ENCODE measurements at places on chromosomes 3 and 15. TPM values are rescaled to one million over a fixed set of nuclear protein-coding genes. Genes with fewer than 3 reads are reported as not detected.

The KNSTRN gene
- total RNA-seq = 14.0 TPM

The GRK7 gene
- total RNA-seq = not detected

The LRRK1 gene
- 55.5 TPM for total RNA-seq

The GOLGA8R gene
- total RNA-seq = 4.8 TPM

The KLHL40 gene
- total RNA-seq = not detected

The UBAP1L gene
- total RNA-seq = 19.9 TPM

The TRPM1 gene
- total RNA-seq = not detected

The ADAMTSL3 gene
- not detected for total RNA-seq

The CYP1A2 gene
- not detected for total RNA-seq

The IL5RA gene
- 0.75 TPM for total RNA-seq

The GOLGA8Q gene
- total RNA-seq = 2.3 TPM

The NT5DC2 gene
- 8.1 TPM for total RNA-seq

DNA sequence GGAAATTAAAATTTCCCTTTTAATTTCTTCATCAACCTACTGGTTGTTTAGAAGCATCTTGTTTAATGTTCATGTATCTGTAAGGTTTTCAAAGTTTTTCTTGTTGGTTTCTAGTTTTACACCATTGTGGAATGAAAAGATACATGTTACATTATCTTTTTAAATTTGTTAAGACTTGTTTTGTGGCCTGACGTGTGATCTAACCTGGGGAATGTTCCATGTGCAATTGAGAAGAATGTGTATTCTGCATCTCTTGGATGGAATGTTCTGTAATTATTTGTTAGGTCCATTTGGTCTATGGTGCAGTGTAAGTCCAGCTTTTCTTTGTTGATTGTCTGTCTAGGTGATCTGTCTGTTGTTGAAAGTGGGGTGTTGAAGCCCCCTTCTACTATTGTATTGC is 45.7 kb downstream of the THSD4 start:
- DNase-seq = no peak

GRCh38 chr15:90161950-90162361 is 39.2 kb upstream of the SEMA4B start:
- peak; percentile 65 for DNase-seq

GRCh38 chr15:79167776-79168175 is 77.2 kb upstream of the RASGRF1 start:
- DNase-seq = no peak

- DNase-seq = no peak
These were observed 19.1 kb downstream of the ST6GAL1 start for GRCh38 chr3:186949281-186949982.

DNA sequence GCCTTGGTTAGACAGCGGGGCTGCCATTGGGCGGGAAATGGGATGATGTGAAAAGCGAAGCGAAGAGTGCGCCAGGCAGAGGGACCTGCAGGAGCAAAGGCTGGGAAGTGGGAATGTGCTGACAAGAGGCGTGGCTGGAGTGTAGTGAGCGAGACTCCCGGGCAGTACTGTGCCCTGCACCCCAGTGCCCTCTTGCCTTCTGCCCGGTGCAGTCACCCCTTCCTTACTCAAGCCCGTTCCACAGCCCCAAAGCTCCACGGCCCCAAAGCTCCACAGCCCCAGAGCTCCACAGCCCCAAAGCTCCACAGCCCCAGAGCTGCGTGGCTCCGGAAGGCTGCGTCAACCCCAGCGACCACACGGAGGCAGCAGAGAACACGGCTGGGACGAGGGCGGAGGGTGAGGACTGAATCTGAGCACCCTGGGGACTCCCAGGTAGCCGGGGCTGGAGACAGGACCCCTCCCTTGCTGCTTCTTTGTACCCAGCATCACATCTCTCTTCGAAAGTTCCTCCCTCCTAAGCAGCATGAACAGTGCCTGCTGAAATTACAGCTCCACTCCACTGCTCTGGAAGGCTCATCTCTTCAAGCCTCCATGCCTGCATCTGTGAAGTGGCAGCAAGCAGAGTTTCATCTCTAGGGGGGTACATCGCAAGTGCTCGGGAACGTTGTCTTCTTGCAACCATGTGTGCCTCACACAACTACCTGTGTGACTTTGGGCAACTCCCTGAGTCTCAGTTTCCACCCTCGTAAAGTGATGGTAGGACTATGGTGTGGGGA is 108.9 kb downstream of the FBLN2 start:
- peak; percentile 60 for DNase-seq

GRCh38 chr3:129004639-129005295 is 3.7 kb downstream of the EFCC1 start:
- no peak for DNase-seq

DNA sequence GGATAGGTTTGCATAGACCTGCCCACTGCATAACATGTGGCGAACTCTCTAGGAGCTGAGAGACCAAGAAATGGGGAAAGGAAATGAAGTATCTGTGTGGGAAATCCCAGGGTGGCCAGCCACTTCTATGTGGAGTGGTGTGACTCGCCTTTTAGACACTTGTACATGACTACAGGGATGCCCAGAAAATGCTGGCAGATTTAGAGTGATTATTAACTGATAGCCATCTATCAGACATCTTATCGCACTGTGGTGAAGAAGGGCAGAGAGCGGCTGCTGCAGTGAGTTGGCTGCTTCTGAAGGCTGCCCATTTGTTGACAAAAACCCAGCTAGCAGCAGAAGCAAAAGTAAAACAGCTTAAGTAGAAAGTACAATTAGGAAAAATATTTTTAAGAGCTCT is 18.1 kb upstream of the STAC start:
- no peak for DNase-seq

DNA sequence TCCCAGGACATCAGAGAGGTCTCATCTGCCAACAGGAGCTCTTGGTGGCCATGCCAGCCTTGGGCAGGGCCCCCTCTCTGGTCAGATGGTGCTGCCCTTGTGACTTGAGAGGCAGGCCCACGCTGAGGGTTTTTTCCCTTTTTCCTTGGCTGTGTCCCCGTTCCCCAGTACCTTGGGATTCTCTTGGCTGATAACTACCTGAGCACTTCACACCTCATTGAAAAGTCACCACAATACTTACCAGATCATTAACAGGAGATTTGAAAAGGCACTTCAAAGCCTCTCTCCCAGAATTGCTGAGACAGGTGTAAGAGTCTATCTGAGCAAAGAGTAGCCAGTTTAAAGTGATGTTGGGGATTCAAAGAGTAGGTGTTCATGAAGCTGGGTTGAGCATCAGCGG is 15.1 kb upstream of the TMEM158 start:
- no peak for DNase-seq

DNA sequence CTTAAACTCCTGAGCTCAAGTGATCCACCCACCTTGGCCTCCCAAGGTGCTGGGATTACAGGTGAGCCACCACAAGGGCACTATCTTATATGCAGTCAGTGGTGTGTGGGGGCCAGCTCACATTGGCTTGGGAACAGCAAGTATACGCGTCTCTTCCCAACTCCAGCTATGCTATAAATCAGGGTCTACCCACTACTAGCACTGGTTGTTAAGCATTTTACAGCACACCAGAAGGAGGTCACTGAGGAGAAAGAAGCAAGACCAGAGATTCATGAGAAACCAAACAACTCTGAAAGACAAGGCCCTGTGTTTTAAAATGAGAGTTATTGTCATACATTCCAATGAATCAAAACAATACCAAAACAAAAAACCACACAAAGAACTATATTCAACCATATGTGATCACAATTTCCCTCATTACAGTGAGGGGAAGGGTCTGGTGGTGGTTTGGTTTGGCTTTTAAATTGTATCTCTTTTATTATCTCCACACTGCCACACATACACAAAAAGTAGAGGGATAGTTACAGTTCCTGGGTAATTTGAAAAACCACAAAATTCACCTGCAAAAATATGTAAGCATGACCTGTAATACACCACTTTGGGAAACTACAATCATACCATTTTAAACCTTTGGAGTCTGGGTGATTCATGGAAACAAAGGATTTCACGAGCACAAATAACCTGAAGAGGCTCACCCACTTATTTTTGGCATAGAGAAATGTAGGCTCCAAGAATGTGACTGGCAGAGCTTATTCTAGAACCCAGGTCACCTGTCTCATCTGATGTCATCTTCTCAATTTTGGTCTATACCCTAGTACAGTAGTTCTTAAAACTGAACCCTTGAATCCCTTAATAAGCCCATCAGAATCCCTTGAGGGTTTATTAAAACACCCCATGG is 5.2 kb downstream of the MAGI1 start:
- DNase-seq = no peak

GRCh38 chr3:129526121-129526900 is 2.1 kb upstream of the RHO start:
- DNase-seq = peak; percentile 86

GRCh38 chr3:50655009-50655830 is 19.5 kb upstream of the DOCK3 start:
- no peak for DNase-seq

GRCh38 chr15:36371509-36371908 is 207.9 kb upstream of the CDIN1 start:
- DNase-seq = no peak

DNA sequence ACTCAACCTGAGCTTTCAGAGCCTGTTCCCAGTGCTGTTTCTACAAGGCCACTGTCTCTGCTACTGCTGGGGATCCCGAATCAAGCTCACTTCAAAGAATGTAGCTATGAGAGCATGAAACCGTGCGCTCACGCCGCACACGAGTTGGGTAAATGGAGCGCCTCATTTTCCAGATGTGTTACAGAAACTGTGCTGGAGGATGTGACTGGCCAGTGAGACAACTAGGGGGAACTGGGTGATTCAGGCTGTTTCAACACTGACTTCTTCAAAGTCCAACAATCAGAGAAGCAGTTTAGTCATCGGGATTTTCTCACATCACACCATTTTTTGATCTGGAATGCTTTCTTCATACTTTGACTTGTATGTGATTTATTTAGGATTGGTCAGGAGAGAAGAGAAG is 3.5 kb downstream of the ZNF710 start:
- DNase-seq = no peak

GRCh38 chr3:160564258-160564911 is 986 bp downstream of the KPNA4 start:
- DNase-seq = no peak

GRCh38 chr3:71444028-71444860 is 139.3 kb downstream of the FOXP1 start:
- DNase-seq = peak; percentile 92

- DNase-seq = no peak
These were observed 267.9 kb upstream of the CTDSPL start for GRCh38 chr3:37593796-37594195.

DNA sequence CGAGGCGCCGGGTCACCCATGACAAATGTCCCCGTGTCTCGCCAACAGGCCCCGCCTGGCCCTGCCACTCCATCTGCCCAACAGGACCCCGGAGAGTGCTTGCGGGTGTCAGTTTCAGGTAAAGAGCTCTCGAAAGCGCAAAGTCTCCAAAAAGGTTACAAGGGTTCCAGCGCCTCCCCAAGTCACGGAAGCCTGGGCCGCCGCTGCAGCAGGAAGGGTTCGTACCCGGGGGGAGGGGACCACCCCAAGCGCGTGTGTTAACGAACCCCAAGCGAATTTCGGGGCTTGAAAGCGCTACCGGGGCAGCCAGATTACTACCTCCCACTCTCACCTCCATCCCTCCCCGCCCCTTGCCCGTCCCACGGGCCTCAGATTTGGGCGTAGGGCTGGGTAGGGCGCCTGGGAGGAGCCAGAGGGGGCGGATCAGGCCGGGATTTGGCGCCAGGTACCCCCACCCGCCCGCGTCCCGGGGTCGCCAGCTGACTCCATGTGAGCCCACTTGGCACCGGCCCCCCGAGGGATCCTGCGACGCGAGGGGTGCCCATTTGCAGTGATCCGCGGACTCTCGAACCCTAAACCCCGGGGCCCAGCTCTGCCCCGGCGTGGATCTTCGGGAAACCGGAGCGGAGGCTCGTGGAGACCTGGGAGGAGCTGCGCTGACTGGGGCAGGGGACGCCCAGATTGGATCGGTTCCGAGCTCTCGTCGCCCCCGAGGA is 85.9 kb downstream of the NR2F2 start:
- no peak for DNase-seq

DNA sequence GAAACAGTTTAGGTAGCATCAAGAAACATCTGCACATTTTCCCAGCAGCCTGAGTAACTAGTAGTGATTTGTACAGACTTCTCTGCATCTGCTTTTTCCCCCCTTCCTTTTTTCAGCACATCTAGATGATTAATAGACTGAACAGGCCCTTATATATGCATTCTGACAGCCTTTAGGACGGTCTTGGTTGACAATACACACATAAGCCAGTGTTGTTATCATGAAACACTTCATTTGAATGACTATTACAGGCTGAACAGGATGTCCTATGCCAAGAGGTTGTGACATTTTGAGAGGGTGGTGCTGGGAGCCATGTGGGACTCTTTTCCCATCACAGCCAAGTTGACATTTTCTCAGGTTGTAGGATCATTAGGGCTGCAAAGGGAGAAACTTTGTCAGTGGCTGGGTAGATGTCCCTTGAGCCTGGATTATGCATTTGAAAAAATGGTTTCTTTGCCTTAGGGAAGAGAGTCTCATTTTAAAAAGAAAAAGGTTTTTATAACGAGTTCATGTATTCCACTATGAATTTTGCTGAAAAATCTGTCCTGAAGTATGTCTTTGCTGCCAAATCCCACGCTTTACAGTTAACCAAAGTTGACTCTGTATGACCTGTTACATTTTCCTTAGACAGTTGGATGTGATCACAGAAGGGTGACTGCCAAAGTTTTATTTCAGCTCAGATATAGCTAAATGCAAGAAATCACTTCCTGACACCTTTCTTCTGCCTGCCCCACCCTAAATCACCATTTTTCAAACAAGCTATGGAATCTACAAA is 73.7 kb downstream of the FILIP1L start:
- no peak for DNase-seq

DNA sequence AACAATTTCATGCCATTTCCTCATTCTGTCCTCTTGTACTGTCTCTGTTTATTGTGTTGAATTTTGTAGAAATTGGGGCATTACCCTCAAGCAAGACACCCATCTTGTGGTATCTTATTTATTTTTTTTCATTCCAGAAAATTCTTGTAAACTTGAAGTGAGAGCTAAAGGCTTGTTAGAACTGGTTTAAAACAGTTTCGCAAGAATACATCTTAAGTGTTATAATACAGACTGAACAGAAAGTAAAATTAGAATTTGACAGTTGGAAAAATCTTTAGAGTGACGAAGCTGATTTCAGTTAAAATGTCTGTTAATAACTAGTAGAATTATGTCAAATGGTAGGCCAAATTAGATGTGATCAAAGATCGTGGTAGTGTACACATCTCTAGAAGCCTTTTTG is 26.9 kb downstream of the RNF13 start:
- no peak for DNase-seq

DNA sequence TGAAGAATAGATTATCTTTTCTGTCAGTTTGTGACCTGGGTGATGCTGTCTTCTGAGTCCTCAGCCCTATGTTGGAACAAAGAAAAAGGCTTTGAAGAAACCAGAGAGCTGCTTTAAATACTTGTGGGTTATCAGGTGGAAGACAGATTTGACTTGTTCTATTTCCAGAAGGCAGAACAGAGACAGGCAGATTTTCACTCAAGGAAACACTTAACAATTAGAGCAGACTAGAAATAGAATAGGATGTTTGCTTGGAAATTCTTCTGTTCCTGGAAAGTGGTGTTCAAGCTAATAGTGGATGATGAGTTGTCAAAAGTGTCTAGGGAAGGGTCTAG is 219.4 kb downstream of the UBE2E2 start:
- DNase-seq = no peak

Measured in B cell (primary cell).